ENCODE measurements at places on chromosomes 11 and 22.

DNA sequence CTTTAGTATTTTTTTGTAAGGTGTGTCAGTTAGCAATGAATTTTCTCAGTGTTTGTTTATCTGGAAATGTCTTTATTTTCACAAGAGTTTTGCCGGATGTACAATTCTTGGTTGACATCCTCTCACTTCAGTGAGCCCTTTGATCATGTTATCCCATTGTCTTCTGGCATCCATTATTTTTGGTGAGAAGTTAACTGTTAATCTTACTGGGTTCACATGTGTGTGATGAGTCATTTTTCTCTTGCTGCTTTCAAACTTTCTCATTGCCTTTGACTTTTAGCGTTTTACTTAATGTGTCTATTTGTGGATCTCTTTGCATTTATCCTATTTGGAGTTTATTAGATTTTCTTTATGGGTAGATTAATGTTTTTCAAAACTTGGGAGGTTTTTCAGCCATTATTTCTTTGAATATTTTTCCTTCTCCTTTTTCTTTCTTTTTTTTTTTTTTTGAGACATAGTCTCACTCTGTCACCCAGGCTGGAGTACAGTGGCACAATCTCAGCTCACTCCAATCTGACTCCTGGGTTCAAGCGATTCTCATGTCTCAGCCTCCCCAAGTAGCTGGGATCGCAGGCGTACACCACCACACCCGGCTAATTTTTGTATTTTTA lies 100.5 kb upstream of the RRM1 start:
- DNase-seq, result no peak

DNA sequence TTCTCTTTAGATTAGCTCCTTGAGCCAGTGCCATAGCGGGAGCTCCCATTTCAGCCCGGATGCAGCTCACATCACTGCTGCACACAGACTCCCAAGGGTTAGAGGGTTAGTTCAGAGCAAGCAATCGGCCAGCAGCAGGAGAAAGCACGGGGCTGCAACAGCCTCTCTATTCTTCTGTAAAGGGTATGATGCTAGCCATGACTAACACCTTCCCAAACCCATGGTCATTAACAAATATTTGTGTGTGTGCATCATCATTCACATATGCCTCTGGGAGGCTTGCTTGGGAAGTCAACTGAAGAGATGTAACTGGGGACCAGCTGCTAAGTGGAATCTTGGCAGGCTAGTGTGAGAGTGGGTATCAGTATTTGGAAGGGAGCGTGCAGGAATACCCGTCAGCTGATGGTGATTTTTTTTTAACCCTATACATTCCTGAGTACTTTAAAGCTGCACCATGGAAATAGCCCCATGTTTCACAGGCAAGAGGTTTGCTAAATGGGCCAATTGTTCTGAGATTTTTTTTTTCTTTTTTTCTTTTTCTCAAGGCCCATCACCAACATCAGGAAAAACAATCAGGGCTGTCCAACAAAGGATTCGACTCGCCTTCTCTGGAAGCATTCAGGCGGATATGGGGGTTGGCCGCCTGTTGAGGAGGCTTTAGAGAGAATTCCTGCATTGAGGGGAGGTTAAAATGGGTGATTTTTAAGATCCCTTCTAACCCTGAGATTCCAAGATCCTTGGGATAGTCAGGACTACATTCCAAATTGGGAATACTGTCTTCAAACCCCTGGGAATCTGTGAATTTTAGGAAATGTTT lies 33.2 kb upstream of the CCDC89 start:
- DNase-seq, result peak; percentile 63

GRCh38 chr11:114812733-114813132 lies 134.4 kb downstream of the NXPE2 start:
- no peak for DNase-seq

DNA sequence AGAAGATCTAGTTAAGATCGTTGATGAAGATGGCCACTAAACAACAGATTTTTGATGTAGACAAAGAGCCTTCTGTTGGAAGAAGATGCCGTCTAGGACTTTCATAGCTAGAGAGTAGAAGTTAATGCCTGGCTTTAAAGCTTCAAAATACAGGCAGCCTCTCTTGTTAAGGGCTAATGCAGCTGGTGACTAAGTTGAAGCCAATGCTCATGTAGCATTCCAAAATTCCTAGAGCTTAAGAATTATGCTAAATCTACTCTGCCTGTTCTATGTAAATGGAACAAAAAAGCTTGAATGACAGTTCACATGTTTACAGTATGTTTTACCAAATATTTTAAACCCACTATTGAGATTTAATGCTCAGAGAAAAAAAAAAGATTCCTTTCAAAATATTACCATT lies 492.6 kb downstream of the CNTN5 start:
- DNase-seq, result no peak

GRCh38 chr22:27113211-27113635 lies 455.8 kb downstream of the MIAT start:
- DNase-seq, result no peak

GRCh38 chr11:108693852-108694251 lies 29.0 kb downstream of the DDX10 start:
- no peak for DNase-seq

All from H9 (cell line).